ENCODE measurements at places on chromosomes 4 and X.

GRCh38 chr4:5992171-5992827, 25.9 kb downstream of the C4orf50 start:
- DNase-seq: no peak

GRCh38 chr4:188606635-188607034, 467.4 kb downstream of the TRIML1 start:
- no peak for DNase-seq

DNA sequence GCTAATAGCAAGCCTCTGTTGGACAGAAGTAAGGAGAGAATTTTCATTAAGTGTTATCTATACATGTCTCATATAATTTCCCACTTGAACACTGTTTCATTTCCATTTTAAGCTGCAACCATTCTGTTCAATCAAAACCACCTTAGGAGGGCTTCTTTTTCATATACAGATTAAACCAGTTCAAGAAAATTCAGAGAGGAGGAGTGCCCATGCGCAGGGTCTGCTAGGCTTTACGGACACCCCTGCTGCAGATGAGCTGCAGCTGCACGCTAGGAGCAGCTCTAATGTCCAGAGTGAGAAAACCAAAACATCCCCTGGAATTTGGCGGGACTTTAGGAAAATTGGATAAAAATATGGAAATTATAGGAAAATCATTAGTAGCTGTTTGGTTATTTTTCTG, 541.0 kb downstream of the SPRY1 start:
- DNase-seq: no peak

DNA sequence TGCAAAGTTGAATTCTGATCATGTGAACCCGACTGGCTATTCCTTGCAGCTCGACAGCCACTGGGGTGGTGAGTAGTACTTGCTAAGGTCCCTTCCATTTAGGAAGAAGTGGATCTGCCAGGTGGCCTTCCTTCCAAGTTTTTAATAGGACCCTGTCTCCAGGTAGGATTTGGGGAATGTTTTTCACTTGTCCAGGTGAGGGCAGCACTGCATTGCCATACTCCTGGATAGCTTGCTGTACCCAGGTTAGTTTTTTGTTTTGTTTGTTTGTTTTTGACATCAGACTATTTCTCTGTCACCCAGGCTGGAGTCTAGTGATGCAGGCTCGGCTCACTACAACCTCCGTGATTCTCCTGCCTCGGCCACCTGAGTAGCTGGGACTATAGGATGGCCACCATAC, 29.8 kb downstream of the SAGE1 start:
- no peak for DNase-seq

DNA sequence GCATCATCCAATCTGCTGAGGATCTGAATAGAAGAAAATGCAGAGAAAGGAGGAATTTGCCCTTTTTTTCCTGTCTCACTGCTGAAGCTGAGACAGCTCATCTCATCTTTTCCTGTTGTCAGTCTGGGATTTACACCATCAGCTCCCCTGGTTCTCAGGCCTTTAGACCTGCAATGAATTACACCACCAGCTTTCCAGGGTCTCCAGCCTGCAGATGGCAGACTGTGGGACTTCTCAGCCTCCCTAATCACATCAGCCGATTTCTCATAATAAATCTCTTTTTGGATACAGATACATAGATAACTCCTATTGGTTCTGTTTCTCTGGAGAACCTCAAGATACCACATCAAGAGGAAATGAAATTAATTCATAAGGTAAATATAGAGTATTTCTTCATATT, 134.6 kb upstream of the MAB21L2 start:
- DNase-seq: no peak

- DNase-seq: no peak
These were observed 109.5 kb downstream of the FRAS1 start for GRCh38 chr4:78166622-78167021.

DNA sequence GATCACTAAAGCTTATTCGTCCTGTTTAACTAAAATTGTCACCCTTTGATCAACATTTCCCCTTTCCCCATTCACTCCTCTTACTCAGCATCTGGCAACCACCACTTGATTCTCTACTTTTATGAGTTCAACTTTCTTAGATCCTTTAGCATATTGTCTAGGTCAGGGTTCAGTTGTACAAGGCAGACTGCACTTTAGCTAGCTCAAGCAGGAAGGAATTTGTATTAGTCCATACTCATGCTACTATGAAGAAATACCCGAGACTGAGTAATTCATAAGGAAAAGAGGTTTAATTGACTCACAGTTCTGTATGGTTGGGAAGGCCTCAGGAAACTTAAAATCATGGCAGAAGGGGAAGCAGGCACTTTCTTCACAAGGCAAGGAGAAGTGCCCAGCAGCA, 44.3 kb downstream of the TASL start:
- DNase-seq: no peak

DNA sequence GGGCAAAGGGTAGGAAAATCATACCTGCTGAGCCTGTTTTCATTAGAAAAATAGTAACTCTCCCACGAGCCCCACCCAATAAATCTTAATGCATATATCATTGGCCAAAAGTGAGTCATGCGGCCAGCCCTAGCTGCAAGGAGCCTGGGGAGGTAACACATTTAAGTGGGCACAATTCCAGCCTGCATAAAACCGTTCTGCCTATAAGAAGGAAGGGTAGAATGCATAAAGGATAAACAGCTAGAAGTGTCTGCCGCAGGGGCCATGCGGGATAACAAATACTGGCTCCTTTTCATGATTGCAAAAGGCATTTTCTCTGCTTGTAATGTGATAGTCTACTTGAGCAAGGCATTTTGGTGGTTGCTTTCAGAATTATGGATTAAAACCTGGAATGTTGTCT, 37.1 kb downstream of the EFHC2 start:
- no peak for DNase-seq

DNA sequence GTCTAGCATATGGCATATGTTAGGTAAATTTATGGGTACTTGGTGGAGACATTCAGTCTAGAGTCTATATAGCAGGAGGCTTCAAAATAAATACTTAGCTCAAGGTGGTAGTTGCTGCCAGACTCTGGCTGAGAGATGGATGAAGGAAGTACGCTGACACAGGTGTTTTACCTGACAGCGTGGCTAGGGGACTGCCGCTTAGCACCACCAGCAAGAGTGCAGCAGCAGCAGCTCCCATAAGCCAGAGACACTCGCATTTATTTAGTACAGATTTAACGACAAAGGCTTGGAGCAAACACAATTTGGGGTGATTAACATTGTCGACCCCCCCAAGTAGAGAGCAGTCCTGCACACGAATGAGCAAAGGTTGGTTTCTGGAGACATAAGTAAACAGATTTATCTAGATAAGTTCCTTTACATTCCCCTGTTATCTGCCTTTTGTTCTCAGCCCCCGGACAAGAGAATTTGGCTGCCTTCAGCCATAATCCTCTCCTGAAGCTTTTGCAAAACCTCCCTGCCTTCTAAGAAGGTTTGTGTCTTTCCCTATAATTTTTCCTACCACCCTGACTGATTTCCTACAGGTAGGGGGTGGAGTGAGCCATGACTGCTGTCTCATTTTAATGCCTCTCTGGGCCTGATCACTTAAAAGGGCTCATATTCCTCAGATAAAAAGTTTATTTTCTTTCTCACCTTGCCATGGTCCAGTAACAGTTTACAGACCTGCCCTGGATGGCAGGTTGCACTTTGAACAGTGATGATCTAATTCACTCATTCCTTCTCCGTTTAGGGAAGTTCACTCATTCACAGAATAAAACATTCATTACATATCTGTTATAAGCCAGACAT, 64.6 kb downstream of the RHOH start:
- no peak for DNase-seq

- no peak for DNase-seq
These were observed 5.6 kb upstream of the PCDH7 start for GRCh38 chr4:30714408-30715031.

All from NCI-H1417 treated with DMSO at 0.1 percent for 48 hours (cell line).